ENCODE measurements at places on chromosomes 16 and 17.
A peak's percentile ranks its signal among the peaks of the same experiment; 100 is the strongest.

GRCh38 chr17:34314279-34314678 lies 5.0 kb upstream of the CCL8 start:
- DNase-seq, result no peak

DNA sequence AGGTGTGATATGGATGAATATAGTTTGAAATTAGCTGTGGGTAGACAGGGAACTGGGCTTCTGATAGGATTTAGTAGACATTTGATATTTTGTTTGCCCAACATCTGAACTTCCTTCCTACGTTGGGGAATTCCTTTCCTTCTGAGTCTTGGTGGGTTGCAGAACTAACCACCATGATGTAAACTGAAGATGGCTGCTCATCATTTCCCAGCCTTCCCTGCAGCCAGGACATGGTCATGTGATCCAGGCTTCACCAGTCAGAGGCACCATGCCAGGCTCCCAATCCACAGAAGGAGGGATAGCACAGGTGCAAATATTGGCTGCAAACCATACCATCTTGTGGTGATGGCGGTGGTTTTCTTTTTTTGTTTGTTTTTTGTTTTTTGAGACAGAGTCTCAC lies 57.4 kb downstream of the EMP2 start:
- DNase-seq, result no peak

DNA sequence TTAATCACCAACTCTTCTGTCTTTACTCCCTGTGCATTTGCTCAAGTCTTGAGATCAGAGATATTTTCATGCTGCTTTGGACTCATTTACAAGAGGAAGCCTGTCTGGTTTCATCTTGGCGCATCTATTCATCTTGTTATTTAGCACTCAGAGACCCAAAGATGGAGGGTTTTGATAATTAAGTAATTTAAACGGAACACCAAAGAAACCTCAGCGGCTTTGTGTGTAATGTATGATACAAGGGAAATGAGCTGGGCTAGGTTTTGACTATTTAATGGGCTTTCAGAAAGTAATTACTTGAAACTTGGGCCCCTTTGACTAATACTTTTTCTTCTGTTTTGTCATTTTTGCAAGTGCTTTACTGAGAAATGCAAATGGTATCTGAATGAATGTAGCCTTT lies 66.2 kb upstream of the CACNG3 start:
- no peak for DNase-seq

- no peak for DNase-seq
These were observed 154.4 kb downstream of the AXIN2 start for GRCh38 chr17:65407017-65407416.

- DNase-seq, result no peak
These were observed 67.7 kb downstream of the HLF start for GRCh38 chr17:55332296-55333041.

- no peak for DNase-seq
These were observed 618.1 kb upstream of the RBFOX1 start for GRCh38 chr16:6714510-6714909.

GRCh38 chr17:56297184-56297583 lies 143.9 kb downstream of the ANKFN1 start:
- no peak for DNase-seq

GRCh38 chr17:4440690-4441686 lies 7.2 kb downstream of the SPNS3 start:
- no peak for DNase-seq

DNA sequence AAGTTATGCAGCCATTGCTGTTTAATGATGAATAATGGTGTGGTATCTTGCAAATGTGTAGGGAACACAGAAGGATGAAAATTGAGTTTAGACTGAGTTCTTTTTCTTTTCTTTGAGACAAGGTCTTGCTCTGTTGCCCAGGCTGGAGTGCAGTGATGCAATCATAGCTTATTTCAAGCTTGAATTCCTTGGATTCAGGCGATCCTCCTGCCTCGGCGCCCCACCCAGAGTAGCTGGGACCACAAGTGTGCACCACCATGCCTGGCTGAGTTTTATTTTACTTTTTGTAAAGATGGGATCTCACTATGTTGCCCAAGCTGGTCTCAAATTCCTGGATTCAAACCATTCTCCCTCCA lies 74.6 kb upstream of the TBC1D3K start:
- DNase-seq, result no peak

- DNase-seq, result peak; percentile 74
These were observed 7.3 kb upstream of the VEZF1 start for GRCh38 chr17:57995076-57995956.

DNA sequence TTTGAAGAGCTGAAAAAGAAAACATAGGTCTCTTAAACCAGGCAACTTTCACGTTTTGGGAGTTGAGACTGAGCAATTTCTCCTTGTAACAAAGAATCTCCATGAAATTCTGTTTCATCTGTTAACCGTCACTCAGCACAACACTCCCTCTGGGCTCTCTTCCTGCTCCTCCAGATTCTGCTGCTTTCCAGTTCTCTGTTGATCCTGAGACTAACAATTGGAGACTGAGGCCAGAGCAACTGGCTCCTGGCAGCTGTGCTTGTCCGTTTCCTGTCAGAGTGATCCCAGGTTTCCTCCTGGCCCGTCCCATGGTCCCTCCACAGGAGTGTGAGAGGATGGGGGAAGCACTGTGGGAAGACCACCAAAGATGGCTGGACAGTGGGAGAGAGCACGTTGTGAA lies 32.5 kb downstream of the IST1 start:
- no peak for DNase-seq

DNA sequence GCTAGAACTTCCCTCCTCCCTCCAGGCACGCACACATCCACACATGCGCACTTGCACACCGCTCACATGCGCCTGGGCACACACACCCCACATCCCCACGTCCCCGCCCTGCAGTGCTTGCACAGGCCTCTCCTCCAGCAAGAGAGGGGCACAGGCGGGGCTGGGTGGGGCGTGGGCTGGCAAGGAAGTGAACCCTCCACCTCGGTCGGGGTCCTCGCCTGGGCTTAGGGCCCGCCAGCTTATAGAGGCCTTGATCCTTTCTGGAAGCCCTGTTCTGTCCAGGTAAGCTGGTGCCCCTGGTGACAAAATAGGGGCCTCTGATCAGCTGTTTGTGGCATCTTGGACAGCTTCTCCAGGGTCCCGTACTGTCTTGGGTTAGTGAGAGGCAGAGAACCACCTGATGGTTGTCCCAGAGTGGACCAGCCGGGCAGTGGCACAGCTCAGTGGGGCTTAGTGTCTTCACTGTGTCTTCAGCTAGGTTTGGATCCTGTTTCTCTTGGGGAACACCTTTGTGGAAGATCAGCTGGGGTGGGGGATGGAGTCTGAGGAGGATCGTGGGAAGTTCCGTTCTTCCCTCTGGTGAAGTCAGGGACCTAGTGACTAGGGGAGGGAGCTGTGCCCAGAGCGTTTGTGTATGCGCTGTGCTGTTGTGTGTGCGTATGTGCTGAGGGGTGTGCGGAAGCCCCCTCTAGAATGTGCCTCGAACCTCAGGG lies 12.1 kb downstream of the TBX4 start:
- DNase-seq, result no peak

GRCh38 chr17:53780320-53780719 lies 42.4 kb upstream of the KIF2B start:
- no peak for DNase-seq

- DNase-seq, result peak; percentile 67
These were observed 14.5 kb upstream of the VWA3A start for GRCh38 chr16:22077700-22078313.

DNA sequence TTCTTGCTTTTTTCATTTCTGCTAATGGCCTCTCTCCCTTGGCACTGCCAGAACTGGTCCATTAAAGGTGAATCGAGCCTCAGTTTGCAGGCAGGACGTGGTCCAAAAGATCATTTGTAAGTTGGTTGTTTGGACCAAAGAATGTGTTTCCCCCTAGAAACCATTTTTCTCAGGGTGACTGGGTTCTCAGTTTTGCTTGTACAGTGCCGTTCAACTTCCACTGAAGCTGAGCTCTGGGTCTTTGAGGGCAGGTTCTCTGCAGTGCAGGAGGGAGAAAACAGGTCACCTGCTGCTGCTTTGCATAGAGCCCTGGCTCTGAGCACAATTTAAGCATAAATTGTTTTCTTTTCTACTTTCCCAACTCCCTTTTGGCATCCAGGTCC lies 9.0 kb upstream of the AMZ2 start:
- no peak for DNase-seq

- no peak for DNase-seq
These were observed 296.6 kb upstream of the CDH11 start for GRCh38 chr16:65418435-65418834.

DNA sequence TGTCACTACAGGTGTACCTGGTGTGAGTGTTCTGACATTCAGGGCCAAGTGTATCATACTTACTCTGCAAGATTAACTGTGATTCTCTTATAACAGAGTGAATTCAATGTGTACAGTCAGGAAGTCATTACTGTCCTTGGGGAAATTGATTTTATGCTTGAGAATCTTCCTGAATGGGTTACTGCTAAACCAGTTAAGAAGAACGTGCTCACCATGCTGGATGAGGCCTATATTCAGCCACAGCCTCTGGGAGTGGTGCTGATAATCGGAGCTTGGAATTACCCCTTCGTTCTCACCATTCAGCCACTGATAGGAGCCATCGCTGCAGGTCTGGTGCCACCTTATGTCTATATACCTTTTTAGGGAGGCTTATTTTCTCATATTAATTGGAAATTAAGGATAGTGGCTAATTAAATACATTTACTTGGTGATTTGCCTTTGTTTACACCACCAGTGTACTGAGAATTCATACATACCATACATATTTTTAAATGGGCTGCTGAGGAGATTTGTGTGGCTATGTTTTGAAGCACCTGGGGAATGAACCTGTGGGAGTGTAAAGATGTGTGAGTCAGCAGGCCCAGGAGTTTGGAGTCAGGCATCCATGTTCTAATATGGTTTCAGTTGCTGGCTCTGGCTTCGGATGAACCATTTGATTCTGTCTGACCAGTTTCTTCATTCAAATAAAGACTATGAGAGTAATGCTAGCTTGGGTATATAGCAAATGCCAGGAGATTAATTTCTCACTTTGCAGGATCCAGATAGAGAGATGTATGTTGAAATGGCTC lies 3.1 kb downstream of the ALDH3A2 start:
- peak; percentile 47 for DNase-seq

DNA sequence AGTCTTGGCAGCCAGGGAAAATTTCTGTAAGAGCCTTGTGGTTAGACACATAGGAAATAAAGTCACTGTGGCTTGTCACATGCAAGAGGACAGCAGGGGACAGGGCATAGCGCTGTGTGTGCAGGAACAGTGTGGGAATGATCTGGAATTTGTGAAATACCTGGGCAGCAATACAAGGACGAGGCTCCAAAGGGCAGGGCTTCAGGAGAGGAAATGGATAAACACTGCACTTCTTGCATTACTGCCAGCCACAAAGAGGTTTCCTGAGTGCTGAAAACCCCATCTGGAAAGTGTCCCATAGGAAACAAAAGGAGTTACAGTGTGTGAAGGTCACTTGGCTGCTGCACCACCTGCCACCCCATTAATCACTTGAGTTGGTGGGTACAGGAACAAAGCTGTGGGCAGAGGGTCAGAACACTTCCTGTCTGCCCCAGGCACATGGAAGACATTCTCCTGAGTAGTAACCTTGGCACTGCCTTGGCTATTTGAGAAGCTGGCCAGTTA lies 12.1 kb upstream of the HP start:
- DNase-seq, result no peak

GRCh38 chr16:16871196-16871595 lies 492.3 kb downstream of the NPIPA7 start:
- no peak for DNase-seq

DNA sequence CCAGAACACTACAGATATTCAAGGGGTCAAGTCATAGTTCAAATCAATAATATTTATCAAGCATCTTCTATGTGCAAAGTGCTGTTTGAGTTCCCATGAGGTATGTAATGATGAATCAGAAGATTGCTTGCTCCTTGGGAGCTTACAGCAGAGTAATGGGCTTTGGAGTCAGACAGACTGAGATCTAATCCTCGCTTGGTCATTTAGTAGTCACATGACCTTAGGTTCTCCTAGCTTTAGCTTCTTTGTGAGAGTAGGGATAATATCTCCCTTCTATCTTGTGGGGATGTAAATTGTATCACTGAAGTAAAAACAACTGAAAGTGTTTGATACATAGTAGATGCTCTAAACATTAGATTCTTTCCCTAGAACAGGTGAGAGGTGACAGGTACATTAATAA lies 30.1 kb downstream of the SNX11 start:
- DNase-seq, result no peak

GRCh38 chr16:4249530-4250308 lies 7.8 kb upstream of the SRL start:
- DNase-seq, result no peak

GRCh38 chr16:51390877-51391276 lies 239.8 kb upstream of the SALL1 start:
- DNase-seq, result no peak

GRCh38 chr17:21510686-21511362 lies 134.7 kb downstream of the KCNJ12 start:
- no peak for DNase-seq

DNA sequence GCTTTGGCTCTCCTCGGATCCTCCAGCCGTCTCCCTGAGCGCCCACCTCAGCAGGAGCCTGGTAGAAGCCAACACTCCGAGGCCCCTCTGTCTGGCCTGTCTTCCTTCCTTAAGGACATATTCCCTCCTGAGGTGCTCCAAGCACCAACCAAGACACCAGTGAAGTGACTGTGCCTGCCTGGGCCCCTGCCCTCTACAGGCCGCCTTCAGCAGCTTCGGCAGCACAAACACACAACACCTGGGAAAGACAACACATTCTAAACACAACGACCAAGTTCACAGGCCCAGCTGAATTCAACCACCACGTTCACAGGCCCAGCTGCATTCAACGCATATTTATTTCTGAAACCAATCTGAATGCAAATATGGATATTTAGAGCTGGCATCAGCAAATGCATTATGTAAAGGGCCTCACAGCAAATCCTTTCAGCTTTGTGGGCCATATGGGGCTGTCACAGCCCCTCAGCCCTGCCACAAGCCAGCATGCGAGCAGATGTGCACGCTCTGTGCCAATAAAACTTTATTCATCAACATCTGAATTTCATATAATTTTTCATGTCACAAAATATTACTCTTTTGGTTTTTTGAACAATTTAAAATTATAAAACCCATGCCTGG lies 12.2 kb downstream of the GALNS start:
- peak; percentile 23 for DNase-seq

GRCh38 chr17:72667096-72668063 lies 425.1 kb downstream of the SLC39A11 start:
- no peak for DNase-seq

- DNase-seq, result peak; percentile 74
These were observed 26.6 kb upstream of the GINS3 start for GRCh38 chr16:58365623-58366022.

GRCh38 chr16:69108905-69109252 lies 3.4 kb downstream of the HAS3 start:
- DNase-seq, result no peak

- DNase-seq, result peak; percentile 3
These were observed 123.5 kb downstream of the USP31 start for GRCh38 chr16:23025692-23026307.

DNA sequence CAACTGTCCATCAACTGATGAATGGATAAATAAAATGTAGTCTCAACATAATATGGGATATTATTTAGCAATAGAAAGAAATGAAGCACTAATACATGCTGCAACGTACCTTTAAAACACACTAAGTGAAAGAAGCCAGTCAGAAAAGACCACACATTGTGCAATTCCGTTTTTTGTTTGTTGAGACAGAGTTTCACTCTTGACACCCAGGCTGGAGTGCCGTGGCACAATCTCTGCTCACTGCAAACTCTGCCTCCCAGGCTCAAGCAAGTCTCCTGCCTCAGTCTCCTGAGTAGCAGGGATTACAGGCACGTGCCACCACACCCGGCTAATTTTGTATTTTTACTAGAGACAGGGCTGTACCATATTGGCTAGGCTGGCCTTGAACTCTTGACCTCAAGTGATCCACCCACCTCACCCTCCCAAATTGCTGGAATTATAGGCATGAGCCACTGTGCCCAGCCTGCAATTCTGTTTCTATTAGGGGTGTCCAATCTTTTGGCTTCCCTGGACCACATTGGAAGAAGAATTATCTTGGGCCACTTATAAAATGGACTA lies 40.1 kb downstream of the SCNN1B start:
- DNase-seq, result no peak
